ENCODE measurements at places on chromosomes 6 and 20.

GRCh38 chr6:74318738-74319137 lies 622.7 kb downstream of the CD109 start:
- no peak for DNase-seq

DNA sequence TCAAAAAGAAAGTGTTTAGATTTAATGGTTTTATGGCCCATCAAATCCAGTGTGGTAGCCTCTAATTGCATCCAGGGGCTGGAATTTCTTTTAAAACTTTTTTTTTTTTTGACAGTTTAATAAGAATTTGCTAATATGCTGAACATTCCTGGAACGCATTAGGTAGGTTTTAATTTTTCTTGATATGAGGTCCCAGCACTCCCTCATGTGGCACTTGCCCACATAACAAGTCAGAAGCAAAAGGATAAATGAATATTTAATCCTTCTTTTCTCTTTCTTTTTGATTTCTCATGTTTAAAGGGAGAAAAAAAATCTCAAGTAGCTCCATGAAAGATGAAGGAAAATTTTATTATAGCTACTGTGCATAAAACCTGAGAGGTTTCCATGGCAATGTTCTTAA lies 13.5 kb downstream of the HAO1 start:
- DNase-seq: peak; percentile 23

GRCh38 chr6:22826961-22827360 lies 257.6 kb downstream of the HDGFL1 start:
- no peak for DNase-seq

DNA sequence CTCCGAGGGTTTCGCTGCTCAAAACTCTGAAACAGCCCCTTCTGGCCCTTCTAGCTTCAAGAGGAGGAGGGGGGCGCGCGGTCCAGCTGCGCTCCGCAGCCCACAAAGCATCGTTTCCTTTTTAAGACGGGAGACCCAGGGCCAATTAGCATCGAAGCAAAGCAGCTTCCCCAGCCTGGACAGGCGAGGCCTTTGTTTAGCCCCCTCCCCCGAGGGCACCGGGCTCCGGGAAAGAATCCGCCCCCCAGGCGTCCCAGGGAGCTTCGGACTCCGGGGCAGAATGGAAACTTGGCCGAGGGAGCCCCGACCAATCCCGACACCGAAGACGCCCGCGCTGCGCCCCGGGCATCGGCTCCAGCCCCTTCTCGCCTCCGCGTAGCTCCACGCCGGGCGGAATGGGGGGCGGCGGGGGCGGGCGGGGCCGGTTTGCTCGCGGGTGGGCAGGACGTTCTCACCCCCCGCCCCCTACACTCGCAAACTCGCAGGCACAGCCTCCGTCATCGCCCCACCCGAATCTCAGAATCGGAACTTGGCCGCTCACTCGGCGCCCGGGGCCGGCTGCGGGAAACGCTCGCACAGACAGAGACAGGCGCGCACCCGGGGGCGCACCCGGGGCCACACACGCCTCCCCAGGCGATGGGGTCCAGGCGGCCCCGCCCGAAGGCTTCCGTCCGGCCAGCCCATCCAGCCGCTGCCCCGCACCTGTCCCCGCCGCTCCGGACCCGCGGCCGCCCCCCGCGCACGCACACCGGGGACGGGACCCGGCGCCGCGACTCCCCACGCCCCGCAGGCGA lies 628 bp downstream of the NKAIN4 start:
- no peak for DNase-seq

DNA sequence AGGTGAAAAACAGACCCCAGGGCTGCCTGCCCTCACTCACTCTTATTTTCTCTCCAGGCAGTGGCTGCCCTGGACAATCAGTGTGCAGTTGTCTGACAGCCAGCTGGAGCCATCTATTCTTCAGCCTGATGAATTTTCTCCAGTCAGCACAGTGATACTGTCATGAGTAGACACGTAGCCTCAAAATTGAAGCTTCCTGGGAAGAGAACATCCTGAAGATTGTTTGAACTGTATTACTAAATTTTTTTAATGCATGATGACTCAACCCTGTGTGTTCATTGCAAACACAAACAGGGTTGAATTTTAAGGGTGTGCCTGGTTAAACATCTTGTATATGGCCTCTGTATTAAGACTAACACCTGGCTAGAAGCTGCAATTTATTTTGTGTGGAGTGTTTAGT lies 49.8 kb upstream of the STXBP5 start:
- no peak for DNase-seq

DNA sequence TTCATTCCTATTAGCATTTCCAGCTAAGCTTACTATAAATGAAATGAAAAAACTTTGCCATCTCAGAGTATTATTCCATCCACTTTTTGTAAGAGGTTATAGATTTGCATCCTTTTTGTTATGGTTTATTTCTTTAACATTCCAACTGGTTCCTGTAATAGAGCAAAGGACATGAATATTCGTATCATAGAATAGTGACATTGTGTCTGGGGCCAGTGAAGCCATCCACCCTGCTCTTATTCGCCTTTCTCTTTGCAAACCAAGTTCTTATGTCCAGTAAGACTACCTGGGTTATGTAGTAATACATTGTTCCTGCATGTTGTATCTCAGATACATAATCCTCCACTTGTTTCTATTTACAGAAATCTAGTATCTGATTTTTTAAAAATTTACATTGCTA lies 43.1 kb downstream of the DCBLD1 start:
- no peak for DNase-seq

DNA sequence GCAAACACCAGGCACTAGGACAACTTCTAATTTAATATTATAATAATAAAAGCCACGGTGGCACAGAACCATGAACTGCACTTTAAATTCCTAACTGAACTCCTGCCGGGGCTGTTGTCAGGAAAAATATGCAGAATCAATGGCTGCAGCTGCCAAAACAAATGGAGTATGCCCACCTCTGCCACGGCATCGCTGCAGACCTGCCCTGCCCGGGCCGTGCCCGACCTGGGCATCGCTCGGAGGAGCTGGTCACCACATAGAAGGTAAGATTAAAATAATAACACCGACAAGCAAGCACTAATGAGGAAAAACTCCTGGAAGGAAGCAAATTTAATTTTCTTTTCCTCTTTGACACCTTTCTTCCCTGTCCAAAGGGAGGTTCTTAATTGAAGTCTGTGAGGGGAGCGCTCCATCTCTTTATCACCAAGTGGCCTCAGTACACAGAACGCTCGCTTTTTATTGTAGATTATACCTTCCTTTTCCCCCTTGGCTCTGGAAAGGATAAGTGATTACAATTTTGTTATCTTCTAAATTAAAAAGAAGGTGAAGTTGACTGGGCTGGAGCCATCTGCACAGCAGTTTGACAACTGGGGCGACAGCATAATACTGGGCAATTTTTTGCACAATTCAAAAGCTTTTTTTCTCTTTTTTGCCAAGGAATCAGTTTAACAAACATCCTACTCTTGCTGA lies 351.3 kb downstream of the ZFAND3 start:
- DNase-seq: no peak

DNA sequence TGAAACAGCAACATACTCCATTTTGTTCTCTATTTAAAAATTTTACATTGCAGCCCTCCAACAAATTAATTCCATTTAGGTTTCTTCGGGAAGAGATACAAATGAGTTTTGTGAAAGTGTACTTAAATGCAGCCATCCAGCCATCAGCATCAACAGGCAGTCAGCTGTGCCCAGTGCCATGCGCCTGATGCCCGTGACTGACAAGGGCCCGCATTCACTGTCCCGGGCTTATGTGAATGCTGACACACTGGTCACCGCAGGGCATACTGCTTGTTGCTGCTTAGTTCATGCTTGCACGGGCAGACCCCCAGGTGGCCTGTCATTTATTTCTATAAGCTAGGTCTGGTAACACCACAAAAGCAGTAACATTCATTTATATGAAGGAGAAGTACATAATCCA lies 224.9 kb upstream of the QKI start:
- DNase-seq: no peak

GRCh38 chr20:46621492-46621891 lies 29.8 kb downstream of the SLC13A3 start:
- no peak for DNase-seq

DNA sequence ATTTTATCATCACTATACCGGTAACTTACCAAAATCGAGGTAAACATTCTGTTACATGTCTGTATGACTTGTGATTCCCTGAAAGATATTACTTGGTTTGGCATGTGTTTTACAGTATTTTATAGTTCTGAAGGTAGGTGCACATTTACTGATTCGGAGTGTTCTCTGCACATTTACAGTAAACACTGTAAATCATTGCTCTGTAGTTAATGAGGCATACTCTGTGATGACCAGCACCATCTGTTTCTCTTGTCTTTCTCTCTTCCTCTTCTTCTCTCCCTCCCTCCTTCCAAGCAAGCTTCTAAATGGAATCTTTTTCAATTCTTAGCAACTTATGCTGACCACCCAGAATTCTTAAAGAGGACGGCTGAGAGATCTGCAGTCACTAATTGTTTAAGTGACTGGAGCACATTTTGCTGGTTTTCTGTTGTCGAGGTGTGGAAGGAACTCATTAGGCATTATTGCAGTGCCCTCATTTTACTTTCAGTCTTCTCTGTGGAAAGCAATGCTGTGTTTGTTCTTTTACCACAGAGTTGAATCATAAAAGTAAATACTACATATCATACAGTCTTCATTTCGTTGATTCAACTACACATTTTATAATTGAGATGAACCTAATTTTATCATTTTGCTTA lies 126.5 kb downstream of the UTRN start:
- DNase-seq: no peak

GRCh38 chr20:51803148-51803854 lies 980 bp upstream of the SALL4 start:
- DNase-seq: no peak

GRCh38 chr6:159826968-159827647 lies 27.0 kb downstream of the PNLDC1 start:
- no peak for DNase-seq

DNA sequence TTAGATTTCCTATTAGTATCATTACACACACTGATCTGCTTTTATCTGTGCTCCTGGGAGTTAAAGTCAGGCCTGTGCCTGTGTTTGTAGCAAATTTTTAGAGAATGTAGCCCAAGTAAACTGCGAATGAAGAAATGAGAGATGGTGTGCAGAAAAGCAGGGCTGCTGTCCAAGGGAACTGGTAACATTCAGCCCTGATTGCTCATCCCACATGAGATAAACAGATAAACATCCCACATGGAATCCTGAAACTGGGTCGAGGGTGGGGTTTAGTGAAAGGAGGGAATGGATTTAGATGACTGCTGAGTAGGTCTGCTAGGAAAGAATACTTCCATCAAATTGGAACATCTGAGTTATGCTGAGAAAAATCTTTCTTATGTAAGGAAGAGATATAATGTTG lies 69.1 kb downstream of the GRIK2 start:
- no peak for DNase-seq

DNA sequence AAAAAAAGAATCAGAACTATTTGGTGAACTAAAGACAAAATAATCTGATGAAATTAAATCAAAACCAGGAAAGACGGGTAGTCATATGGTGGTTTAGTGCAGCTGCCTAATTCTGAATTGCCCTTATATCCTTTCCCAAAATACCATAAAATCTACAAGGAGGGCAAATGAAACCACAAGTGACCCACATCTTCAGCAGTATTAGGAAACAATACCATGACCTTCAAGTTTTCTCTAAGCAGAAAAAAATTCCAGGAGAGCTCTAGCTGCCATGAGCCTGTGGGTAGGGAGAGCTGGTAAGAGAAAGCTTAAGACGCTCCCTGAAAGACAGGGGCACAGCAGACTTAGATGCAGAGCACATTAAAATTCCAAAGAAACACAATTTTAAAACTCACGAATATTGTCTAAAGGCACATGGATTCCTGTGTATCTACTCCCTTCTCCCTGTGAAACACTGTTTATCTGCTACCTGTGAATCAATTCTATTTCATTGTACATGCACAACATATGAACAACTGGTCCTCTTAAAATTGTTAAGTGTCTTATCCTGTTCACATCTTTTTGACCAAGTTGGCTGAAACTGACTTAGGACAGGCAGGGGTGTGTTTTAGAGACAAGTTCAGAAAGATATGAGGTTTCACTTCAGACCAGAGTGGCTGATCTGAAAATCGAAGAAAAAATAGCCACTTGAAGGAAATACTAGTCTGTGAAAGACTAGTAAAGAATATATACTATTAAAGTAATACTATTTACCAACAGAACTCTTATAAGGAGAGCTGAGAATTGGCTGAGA lies 153.6 kb upstream of the SHLD1 start:
- no peak for DNase-seq

DNA sequence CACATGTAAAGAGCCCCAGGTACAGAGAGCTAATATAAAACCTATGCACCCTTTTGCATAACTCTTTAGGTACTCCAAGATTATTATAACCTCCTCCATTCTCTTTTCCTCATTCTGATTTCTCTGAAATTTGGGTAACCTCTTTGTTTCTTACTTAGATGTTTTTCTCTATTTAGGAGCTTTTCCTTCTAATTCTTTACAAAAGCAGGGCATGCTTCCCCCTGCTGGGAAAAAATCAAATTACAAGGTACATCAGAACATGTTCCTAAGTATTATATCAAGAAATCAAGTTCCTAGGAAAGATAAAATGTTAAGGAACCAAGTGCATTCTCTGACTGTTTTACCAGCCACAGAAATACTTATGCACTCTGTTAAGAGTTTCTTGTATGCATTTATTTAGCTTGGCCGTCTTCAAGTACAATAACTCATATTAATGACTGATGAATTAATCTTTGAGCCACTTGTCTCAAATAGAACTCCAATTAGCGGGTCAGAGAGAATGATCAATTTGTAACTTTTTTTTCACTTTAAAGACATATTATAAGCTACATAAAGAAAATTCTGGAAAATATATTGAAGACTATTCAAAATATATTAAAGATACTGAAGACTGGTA lies 2.1 kb downstream of the KHDRBS2 start:
- DNase-seq: peak; percentile 62

GRCh38 chr6:95856876-95857364 lies 158.9 kb upstream of the FUT9 start:
- no peak for DNase-seq

DNA sequence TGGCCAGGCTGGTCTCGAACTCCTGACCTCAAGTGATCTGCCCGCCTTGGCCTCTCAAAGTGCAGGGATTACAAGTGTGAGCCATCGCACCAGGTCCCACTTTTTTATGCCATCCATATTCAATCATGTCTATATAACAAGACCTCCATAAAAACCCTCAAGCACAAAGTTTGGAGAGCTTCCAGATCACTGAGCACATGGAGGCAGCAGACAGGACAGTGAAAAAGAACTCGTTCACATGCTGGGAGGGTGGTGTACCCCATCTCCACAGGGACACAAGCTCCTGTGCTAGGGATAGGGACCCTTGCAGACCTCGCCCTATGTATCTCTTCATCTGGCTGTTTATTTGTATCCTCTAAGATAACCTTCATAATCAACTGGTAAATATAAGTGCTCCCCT lies 30.3 kb downstream of the KIF13A start:
- no peak for DNase-seq

DNA sequence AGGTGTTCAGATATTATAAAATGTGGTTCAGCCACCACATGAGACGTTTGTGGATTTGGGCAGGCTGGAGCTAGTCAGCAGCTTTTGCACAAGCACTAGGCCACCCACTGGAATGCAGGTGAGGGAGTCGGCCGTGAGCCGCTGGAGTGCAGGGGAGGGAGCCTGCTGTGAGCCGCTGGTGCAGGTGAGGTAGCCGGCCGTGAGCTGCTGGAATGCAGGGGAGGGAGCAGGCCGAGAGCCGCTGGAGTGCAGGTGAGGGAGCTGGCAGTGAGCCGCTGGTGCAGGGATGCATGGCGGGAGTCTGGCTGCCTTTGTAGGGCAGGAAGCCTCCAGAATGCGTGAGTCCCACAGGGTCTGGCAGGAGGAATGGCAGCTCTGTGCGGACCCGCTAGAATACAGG lies 1907.6 kb upstream of the DEFB115 start:
- no peak for DNase-seq
